Right ventricle myocardium inferior (tissue), 1 donor: ENCODE measurements at places on chromosomes 2 and 18. TPM values are rescaled to one million over a fixed set of nuclear protein-coding genes. Genes with fewer than 3 reads are reported as not detected.

TNS1 gene
- 705 TPM for total RNA-seq

FLACC1 gene
- 6.5 TPM for total RNA-seq

OTOS gene
- not detected for total RNA-seq

ERBB4 gene
- total RNA-seq = 12.4 TPM

SERPINB10 gene
- total RNA-seq = not detected

CRYGD gene
- total RNA-seq = not detected

PAX8 gene
- 0.60 TPM for total RNA-seq

TTC27 gene
- total RNA-seq = 8.1 TPM

PDCD1 gene
- total RNA-seq = 1.2 TPM

MFSD2B gene
- total RNA-seq = not detected

SERPINB7 gene
- total RNA-seq = not detected

C1QL2 gene
- total RNA-seq = not detected

ABCG8 gene
- total RNA-seq = 0.32 TPM

OR6B2 gene
- total RNA-seq = not detected

PPIL3 gene
- 21.1 TPM for total RNA-seq

LTBP1 gene
- total RNA-seq = 90.4 TPM

DNA sequence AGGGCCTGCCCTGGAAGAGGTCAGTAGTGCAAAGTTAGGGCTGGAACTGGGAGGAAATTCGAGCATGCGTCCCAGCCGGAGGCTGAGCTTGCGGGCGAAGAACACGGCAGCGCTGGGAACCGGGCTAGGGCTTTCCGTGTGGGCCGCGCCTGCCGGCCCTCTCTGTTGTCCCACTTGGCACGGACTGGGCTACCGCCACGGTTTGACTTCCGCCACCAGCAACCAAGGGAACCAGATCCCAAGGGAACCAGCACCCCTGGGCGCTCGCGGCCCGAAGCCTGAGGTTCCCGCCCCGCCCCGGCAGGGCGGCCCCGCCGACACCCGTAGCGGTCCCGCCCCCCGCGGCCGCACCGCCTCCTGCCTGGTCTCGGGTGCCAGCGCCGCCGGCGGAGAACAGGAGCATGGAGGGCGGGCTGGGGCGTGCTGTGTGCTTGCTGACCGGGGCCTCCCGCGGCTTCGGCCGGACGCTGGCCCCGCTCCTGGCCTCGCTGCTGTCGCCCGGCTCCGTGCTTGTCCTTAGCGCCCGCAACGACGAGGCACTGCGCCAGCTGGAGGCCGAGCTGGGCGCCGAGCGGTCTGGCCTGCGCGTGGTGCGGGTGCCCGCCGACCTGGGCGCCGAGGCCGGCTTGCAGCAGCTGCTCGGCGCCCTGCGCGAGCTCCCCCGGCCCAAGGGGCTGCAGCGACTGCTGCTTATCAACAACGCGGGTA is at the start of gene SPR:
SPR (plus strand) TSS at position 377 of the 708 bp plus-strand sequence; CDS start at position 402, 25 bp downstream.
- peak; percentile 91 for DNase-seq

DNA sequence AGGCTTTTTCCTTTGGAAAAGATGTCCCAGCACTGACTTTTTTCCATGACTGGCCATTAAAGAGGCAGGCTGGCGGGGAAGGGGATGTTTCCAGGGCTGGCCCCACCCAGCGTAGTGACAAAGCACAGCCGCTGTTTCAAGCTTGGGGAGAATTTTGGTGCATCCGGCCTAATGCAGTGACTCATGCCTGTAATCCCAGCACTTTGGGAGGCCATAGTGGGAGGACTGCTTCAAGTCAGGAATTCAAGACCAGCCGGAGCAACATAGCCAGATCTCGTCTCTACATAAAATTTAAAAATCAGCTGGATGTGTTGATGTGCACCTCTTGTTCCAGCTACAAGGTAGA is 78.0 kb upstream of the SH3BP4 start:
- no peak for DNase-seq

GRCh38 chr2:58601017-58601416 is 359.9 kb upstream of the FANCL start:
- DNase-seq = no peak

GRCh38 chr2:120465701-120465988 is 119.7 kb downstream of the INHBB start:
- no peak for DNase-seq

GRCh38 chr2:172098650-172099471 is 3.8 kb downstream of the DLX2 start:
- DNase-seq = no peak

DNA sequence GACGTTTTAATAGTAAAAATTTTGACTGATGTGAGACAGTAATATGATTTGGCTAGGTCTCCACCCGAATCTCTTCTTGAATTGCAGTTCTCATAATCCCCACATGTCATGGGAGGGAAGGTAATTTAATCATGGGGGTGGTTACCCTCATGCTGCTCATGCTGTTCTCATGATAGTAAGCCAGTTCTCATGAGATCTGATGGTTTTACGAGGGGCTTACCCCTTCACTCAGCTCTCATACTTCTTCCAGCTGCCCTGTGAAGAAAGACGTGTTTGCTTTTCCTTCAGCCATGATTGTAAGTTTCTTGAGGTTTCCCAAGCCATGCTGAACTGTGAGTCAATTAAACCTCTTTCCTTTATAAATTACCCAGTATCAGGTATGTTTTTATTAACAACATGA is 327.0 kb upstream of the CDH7 start:
- DNase-seq = no peak

- DNase-seq = no peak
These were observed 181.8 kb downstream of the THADA start for GRCh38 chr2:43414033-43414432.

- DNase-seq = no peak
These were observed 1888.3 kb upstream of the CELF4 start for GRCh38 chr18:39453882-39454281.

DNA sequence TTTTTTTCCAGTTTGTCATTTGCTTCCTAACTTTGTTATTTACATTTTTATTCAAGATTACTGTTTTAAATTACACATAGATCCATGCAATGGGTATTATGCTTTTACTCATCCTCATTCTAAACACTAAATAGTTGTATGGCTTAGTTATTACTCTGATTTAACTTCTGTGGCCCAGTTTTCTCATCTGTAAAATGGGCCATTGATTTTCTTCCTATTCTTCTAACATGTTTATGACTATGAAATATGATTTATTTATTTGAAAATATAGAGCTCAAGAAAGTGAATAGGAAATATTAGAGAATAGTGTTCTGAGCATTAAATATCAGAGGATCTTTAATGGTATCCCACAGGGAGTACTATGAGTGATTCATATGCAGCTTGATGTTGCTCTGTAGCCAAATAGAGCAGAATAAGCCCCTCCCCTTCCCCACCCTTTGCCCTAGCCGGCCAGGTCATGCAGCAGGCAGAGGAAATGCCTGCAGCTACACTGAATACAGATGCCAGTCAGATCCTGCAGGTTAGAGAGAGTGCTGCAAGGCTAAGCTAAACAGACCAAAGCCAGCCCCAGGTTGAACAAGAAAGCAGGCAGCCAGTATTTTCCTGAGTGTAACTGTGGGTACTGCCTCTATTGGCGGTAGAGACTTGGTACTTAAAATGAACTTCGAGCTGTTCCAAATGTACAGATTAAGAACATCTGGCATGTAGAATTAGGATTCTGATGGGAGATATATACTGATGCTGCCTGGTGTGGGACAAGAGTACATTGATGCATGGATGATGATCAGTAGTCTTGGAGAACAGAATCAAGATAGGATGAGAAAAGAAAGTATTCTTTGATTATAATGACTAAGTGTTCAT is 11.7 kb upstream of the ACYP2 start:
- no peak for DNase-seq

DNA sequence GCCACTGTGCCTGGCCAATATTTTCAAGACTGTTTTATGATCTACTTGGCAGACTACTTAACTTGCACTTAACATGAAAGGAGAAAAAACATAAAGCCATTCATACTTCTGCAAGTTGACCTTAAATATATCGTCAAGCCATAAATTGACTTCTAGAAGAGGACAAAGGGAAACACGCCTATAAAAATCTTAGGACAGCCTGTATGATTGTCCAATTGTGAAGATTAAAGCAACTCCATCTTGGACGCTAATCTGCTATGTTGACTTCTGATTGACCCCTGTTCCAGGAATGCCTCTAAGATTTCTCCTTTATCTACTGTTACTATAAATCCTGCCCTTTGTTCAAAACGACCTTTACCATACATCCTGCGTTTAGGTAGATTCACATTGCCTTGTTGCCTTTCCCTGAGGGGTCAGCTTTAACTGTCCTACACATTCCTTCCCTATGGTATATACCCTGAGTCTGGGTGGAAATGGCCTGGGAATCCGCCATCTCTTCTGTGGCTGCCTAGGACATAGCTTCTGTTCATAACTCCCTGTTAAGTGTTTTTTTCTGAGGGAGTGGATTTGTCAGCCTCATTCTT is 40.2 kb upstream of the SLC35F5 start:
- no peak for DNase-seq

DNA sequence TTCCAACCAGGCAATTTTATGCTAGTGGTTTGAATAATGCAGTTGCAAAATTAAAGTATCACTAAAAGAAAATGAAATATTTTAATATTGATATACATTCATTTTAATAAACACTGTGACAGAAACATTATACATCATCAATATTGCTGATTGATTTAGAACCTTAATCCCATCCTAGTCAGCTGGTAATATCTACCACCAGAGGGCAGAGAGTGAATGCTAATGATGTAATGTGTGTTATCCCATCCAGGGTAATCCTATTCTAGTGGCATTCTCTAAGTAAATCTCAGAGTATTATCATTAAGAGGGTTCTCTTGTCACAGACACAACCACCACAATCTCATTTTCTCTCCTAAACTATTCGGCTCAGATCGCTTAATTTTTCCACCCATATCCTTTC is 477.4 kb downstream of the CPS1 start:
- DNase-seq = no peak

DNA sequence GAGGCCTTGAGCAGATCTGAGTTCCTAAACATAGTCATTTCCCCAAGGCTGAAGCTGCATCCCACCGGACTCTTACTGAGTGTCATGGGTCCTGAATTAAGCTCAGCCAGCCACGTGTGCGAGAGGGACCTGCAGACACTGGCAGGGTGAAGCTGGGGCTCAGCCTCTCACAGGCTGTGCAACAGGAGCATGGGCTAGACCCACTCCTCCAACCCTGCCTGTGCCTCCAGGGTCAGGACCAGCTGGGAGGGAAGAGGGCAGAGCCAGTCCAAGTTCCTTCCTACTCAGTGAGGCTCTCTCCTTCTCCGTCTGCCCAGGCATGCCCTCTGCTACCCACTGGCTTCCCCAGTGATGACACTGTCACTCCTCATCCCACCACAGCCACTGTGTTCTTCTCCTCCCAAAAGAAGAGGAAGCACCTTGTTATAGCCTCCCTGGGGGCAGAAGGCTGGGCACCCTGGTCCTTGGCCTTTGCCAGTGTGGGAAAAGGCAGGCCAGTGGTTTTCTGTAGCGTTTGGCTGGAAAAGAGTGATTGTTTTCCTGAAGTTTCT is 78.9 kb downstream of the KCNF1 start:
- no peak for DNase-seq

- no peak for DNase-seq
These were observed 655.9 kb upstream of the SOX11 start for GRCh38 chr2:5036256-5036655.

DNA sequence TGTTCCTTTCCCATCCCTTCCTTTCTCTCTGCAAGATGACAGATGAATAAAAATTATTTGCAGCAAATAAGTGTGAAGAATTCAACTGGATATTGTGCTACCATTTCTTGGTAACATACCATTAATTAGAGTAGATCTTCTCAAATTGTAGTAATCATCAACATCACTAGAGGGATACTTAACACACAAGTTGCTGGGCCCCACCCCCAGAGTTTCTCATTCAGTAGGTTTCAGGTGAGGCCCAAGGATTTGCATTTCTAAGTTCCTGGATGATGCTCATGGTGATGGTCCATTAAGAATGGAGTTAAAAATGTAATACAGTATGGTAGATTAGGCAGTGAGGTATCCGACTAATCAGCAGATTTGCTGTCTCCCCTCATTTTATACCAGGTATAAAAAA is 594.0 kb downstream of the ERBB4 start:
- no peak for DNase-seq
